ENCODE measurements at places on chromosomes 6 and 20. TPM values are rescaled to one million over a fixed set of nuclear protein-coding genes. Genes with fewer than 3 reads are reported as not detected.

GRCh38 chr6:30515106-30515505, 25.8 kb downstream of the HLA-E start:
- DNase-seq = no peak

GRCh38 chr6:118581489-118581959, 33.4 kb downstream of the PLN start:
- DNase-seq = no peak

DNA sequence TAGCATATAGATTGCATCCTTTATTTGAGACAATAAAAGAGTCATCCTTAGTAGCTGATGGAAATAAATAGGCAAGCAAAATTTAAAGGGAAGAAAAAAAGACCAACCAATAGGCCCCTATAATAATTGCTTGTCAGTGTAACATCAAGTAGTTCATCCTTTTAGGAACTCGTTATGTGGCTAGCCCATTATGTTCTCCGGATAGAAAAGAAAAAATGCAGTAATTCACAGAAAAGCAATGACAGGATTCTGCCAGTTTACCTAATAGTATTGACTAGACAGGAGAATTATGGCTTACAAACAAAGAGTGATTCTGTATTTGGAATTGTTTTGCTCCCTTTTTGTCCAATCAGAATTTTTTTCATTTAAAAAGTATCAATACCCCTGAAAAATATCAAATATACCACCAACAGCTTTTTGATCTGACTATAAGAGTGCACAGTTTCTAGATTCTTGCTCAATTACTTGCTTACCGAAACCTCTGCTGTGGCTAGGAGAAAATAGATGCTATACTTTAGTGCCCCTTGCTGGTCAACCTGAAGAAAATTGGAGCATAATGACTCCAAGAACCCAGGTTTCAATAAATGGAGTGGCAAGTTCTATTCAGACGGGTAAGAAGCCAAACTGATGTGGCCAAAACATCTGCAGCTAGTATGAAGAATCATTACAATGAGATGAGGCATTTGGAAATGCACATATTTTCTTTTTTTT, 91.5 kb upstream of the SASH1 start:
- peak; percentile 13 for DNase-seq

- no peak for DNase-seq
Measured at GRCh38 chr6:109939654-109940053, 38.5 kb upstream of the GPR6 start.

GRCh38 chr6:163954088-163954775, 539.7 kb downstream of the QKI start:
- DNase-seq = no peak

GRCh38 chr6:24448828-24449525, 40.4 kb downstream of the GPLD1 start:
- no peak for DNase-seq

DNA sequence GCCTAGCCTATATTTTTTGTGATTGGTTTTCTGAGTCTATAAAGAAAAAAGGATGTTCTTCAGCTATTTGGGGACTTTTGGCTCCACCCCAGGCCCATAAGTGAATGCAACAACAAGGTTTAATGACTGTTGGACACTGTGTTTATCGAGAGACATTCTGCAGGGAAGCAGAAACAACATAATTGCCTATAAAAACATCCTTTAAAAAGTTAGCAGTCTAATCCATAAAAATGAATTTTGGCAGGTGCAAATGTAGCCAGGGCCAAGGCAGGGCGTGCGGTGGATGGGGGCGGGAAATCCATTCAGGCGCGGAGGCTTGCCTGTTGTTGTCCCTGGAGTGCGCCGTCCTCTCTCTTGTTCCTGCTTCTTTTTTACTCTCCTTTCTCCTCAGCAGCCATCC, 99.3 kb downstream of the PAX1 start:
- no peak for DNase-seq

- no peak for DNase-seq
Measured at GRCh38 chr6:2063547-2063946, 181.9 kb downstream of the GMDS start.

GRCh38 chr6:6823568-6824224, 235.2 kb downstream of the LY86 start:
- DNase-seq = no peak

GRCh38 chr6:135707426-135707825, 144.1 kb upstream of the PDE7B start:
- no peak for DNase-seq

DNA sequence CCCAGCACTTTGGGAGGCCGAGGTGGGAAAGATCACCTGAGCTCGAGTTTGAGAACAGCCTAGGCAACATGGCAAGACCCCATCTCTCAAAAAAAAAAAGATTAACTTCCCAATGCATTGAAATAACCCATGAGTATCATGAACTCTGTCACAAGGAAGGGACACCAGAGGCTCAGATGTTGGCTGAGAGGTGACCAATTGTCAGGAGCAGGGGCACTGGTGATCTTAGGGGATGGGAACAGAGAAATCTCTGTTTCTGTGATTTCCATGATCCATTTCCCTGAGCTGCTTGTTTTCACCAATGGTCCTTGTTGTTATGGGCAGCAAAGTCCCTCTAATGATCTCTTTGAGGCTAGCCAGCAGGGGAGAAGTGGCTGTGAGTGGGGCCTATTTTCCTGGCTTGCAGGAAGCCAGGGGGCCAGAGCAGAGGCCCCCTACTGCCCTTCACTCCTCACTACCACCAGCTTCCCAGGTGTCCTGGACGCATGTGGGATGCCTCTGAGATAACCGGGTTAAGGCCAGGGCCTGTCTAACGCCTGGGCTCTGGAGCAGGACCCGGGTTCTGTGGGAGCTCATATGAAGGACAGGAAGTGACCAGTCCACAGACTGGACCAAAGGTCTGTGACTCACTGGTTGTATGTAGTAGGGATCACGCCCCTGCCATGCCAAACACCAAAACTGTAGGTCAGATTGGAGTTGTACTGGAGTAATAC, 54.4 kb downstream of the PCNA start:
- DNase-seq = peak; percentile 10

DNA sequence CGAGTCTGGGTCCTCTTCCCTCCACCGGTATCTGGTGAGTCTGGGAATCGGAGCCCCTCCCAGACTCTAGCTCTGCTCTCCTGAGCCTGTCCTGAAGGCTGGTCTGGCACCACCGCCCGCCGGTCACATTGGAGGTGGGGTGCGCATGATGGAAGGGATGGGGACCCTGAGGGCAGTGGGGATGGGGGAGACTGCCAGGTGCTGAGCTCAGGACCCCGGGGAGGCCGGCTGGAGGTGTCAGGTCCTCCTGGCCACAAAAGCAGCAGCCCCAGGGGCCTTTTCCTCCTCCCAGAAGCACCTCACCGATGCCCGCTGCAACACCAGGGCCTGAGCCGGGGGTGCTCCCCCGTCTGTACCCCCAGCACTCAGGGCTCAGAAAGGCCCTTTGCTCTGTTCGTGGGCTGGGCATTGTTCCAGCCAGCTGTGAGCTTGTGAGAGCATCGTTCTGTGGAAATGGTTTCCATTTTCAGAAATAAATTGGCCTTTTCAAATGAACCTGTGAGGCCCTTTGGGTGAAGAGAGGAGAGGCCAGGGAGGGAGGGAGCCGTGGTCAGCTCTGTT, 2.5 kb upstream of the NPBWR2 start:
- DNase-seq = no peak

DNA sequence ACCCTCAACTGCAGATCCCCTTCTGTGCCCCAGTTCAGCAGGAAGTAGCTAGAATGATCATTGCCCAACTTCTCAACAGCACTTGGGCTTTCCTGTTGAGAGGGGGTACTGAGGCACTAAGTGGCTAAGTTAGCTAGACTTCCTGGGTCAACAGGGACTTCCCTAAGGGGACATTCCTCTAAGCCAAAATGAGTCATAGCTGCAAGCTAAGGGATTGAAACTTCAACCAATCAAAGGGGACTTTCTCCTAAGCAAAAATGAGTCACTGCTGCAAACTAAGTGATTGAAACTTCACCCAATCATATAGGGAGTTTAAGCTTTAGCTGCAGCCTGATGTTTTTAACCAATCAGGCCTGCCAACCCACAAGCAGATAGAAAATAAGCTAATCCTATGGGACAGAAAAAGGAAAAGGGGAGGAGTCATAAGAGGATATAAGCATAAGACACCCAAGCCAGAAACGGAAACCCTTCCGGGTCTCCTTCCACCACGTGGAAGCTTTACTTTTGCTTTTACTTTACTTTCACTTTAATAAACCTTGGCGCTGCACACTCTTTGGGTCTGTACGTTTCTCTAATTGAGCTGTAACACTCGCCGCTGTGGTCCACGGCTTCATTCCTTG, 659.0 kb upstream of the HS3ST5 start:
- no peak for DNase-seq

- DNase-seq = no peak
Measured at GRCh38 chr6:170073846-170074245, 217.0 kb downstream of the DLL1 start.

DNA sequence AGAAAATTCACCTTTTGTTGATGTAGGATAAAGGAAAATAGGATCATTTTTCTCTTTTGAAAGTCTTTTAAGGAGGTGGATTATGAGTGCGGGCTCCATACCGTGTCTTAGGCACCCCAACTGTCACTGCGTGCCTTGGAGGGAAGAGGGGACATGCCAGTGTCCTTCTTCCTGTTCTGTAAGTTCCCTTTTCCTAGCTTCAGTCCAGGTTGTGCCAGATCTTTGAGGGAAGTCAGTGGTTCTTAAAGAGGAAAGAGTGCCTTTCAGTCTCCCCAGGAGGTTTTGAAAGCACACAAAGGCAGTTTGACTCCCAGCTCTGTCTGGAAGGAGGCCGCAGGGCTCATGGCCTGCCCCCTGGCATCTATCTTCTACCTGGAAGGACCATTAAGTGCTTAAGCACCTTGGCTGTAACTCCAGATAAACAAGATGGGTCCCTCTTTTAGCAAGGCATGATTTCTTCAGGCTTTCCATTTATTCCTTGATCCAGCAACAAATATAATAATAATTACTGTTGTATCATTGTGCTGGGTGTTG, 13.0 kb downstream of the EFCAB8 start:
- no peak for DNase-seq

DNA sequence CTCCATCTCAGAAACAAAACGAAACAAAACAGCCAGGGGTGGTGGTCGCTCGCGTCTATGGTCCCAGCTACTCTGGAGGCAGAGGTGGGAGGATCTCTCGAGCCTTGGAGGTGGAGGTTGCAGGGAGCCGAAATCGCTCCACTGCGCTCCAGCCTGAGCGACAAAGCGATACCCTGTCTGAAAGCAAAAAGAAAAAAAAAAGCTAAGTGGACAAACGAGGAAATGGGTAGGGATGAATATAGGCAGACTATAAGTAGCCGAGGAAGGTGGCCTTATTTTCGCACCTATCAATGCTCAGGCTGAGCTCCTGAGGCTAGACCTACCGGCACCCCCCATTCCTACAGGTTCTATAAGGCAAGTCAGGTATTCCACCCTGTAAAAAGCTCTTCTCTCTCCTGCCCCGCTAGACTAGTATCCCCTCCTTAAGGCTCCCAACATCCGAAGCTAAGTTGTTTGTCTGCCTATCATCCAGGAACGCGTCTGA, 650 bp upstream of the CASP8AP2 start:
- DNase-seq = no peak

DNA sequence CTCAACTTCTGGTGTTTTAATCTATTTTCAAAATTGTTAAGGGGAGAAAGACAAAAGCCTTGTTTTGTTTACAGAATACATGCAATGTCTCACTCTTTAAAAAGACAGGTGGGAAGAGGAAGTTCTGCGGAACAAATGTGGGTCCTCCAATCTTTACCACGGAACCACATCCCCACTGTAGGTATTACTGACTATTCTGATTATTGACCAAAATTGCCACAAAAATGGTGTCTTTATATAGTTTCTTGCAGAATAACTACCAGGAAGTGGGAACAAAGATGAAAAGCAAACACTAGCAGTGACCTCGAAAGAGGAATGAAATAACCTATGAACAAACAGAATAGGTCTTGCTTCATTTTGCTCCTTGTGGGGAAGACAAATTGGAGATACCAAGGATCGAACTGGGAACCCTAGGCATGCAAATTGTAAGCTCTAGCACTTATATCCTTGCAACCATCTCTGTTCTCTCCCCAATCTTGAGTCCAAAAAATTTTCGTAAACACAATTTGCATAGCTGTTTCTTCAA, 106.7 kb downstream of the GPX5 start:
- no peak for DNase-seq

DNA sequence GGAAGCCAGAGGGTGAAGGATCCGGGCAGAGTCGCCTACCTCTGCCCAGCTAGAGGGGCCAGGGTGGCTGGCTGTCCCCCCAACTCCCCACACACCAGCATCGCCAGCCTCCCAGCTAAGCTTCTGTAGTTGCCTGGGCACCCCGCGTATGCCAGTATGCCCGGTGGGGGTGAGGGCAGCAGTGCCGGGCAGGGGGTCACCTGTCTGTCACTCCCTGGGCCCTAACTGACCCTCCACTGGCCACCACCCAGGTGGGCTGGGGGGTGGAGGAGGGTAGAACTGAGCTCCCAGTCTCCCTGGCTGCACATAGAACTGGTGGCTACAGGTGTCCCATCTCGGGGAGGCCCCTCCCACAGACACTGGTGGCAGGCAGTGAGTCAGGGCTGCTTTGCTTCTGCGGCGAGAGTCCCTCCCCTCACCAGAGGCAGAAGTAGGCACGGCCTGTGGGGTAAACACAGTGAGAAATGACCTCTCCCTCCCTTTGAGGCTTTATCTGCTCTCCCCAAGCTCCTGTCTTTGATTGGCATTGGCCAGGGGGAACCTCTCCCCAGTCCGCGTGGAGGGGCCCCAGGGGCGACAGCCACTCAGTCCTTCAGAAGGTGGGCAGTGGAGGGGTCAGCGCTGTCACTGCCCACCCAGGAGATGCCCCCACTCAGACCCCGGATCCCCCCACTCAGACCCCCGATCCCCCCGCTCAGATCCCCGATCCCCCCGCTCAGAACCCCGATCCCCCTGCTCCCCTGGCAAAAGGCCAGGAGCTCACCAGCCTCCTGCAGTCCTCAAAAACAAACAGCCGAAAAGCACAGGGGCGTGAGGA, 2.5 kb downstream of the NTSR1 start:
- DNase-seq = no peak

DNA sequence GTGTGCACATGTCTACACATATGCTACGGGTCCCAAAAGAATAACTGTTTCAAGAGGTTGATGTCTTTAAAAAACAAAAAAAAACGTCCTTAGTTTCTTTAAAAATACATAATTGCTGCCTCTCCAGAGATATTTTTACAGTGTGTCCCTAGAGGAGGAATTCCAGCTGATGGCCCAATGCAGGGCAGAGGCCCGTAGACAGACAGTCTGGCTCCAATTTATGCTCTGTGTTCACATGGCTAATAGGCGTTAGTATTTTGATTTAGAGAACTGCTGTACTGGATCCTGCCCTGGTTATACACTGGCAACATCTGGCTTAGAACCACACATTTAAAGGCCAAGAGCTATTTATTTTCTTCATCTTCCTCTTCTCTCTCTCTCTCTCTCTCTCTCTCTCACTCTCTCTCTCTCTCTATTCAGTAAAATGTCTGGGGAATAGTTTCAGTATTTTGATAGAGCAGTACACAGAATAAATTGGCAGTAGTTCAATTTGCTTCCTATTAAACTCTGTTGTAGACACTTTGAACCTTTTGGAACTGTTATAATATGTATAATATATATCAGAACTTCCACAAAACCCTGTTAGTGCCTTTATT, 260.6 kb downstream of the EYA4 start:
- DNase-seq = no peak

The SYTL3 gene
- total RNA-seq = 1.3 TPM

The ABHD16B gene
- not detected for total RNA-seq

The LY86 gene
- not detected for total RNA-seq

The LSM14B gene
- total RNA-seq = 43.4 TPM

The COL12A1 gene
- total RNA-seq = 5.8 TPM

The TMEM242 gene
- 5.7 TPM for total RNA-seq

The VGLL2 gene
- not detected for total RNA-seq

The GTF2H4 gene
- total RNA-seq = 12.5 TPM

The TPX2 gene
- total RNA-seq = 39.3 TPM

The OR2J3 gene
- not detected for total RNA-seq

Measured in pulmonary artery endothelial cell (primary cell).